ENCODE measurements at places on chromosomes 13 and 19.

DNA sequence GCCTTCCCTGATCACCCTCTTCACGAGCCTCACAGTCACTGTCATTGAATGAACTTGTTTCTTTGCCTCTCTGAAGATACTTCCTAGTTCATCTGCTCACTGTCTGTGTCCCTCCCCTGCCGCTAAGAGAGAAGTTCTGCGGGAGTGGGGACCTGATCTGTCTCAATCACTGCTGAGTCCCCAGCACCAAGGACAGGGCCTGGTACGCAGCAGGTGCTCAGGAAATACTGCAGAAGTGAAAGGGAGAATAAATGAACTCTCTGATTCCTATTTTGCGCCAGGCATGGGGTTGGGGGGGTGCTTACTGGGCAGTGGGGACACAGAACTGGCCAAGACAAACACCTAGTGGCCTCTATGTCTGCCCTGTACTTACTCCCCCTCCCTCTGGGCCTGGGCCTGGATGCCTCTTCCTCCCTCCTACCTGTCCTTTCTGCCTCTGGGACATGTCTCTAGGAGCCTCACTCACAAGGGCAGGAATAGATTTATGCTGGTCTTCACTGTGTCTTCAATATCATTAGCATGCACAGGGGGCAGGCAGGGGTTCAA lies 17.5 kb downstream of the FCGBP start:
- DNase-seq: no peak

- DNase-seq: no peak
Observed at GRCh38 chr19:49843265-49843664, 7.7 kb upstream of the PTOV1 start.

- DNase-seq: no peak
Observed at GRCh38 chr19:39936020-39936419, 1.6 kb upstream of the FCGBP start.

- DNase-seq: no peak
Observed at GRCh38 chr13:49373716-49374115, 70.1 kb downstream of the CAB39L start.

GRCh38 chr13:49265822-49266221 lies 18.1 kb downstream of the CDADC1 start:
- DNase-seq: no peak

- DNase-seq: no peak
Observed at GRCh38 chr19:41248895-41249294, 15.3 kb upstream of the HNRNPUL1 start.

DNA sequence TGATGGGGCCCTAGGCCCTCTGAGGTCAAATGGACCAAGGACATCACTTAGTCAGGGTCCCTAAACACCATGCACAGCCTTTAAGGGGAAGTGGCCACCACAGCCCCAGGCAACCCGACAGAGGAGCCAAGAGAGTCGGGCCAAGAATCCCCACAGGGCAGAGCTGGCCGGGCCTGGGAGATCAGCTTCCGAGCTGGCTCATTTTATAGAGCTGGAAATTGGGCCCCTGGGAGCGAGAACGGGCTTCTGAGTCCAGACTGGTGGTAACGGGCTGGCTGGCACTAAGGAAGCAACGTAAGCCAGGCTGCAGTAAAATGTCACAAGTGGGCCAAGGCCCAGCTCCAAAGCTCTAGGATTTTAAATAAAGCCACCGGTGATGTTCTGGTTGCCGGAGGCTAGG lies 51.1 kb downstream of the HSPH1 start:
- DNase-seq: no peak

DNA sequence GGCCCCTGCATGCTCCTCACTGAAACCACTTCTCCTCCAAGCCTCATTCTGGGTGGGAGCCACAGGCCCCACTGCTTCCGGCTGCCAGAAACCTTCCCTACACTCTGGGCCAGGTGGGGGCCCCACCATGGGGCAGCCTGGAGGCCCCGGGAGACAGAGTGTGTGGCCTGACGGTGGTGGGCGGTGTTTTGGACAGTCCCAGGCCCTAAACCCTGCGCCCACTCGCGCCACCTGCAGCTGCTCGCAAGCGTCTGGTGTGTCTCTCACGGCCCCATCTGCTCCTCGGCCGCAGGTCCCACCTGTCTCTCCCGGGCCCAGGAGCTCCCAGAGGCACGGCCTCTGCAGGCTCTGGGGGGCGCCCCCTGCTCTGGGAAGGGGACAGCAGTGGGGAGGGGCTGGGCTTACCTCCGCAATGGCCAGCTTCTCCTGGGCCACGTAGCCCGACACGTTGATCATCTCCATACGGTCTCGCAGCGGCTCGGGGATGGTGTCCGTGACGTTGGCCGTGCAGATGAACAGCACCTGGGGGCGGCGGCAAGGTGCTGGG lies 5.6 kb downstream of the RPL36 start:
- no peak for DNase-seq

DNA sequence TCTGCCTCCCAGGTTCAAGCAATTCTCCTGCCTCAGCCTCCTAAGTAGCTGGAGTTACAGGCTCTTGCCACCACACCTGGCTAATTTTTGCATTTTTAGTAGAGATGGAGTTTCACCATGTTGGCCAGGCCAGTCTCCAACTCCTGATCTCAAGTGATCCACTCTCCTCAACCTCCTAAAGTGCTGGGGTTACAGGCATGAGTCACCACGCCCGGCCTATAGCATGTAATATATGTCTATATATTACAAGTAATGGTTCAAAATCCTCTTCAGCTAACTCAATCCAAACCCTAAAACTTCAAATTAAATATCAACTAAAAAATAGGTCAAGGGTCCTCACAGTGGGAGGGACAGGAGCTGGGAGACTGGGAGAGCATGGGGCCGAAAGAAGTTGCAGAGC lies 28.0 kb downstream of the FPR3 start:
- no peak for DNase-seq

GRCh38 chr19:35887197-35887596 lies 13.1 kb downstream of the NFKBID start:
- DNase-seq: no peak

GRCh38 chr19:14479975-14480699 lies 5.0 kb upstream of the PTGER1 start:
- no peak for DNase-seq

DNA sequence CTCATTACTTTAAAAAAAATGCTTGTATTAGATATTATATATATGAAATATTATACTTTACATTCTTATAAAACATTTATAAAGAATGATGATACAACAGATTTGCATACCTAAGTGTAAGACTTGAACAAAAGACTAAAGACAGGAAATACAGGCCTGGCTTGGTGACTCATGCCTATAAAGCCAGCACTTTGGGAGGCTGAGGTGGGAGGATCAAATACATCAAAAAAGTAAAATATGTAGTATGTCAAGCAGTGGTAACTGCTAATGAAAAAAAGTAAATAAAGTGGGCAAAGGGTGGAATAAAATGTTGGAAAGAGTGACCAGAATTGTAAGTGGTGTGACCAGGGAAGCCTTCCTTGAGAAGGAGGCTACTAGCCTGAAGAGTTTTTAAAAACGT lies 133.7 kb downstream of the GGACT start:
- peak; percentile 78 for DNase-seq

DNA sequence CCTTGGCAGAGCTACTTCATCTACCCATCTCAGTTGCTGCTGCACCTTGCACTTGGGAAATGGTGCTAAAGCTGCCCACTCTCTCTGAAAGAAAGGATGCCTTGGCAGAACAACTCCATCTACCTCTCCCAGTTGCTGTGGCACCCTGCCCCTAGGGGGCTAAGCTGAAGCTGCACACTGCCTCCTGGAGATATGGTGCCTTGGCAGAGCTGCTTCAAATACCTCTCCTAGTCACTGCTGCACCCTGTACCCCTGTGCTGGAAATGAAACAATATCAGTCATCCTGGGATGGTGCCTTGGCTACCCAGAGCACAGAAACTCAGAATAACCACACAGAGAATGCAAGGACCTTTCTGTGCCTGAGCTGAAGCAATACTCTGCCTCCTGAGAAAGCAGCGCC lies 615.8 kb downstream of the DIAPH3 start:
- DNase-seq: no peak

GRCh38 chr13:101512650-101513049 lies 60.2 kb downstream of the ITGBL1 start:
- DNase-seq: no peak

- peak; percentile 15 for DNase-seq
Observed at GRCh38 chr13:23599083-23599925, 29.1 kb downstream of the TNFRSF19 start.

DNA sequence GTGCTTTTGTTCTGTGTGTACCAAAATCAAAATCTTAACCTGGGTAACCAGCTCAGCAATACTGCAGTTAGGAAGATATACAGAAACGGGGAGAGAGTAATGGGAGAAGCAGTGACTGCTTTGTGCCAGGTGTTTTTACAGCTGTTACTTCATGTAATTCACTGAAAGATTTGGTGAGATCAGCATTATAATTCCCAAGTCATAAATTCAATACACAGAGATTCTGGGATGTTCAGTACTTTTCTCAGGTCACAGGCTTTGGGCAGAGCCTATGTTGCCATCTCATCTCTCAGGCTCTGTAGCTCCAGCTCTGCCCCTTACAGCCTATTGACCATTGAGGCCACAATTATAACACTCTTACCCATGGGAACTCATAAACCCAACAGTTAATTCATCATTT lies 138.5 kb downstream of the ZAR1L start:
- DNase-seq: no peak

- no peak for DNase-seq
Observed at GRCh38 chr19:18645035-18645511, 8.2 kb downstream of the KLHL26 start.

DNA sequence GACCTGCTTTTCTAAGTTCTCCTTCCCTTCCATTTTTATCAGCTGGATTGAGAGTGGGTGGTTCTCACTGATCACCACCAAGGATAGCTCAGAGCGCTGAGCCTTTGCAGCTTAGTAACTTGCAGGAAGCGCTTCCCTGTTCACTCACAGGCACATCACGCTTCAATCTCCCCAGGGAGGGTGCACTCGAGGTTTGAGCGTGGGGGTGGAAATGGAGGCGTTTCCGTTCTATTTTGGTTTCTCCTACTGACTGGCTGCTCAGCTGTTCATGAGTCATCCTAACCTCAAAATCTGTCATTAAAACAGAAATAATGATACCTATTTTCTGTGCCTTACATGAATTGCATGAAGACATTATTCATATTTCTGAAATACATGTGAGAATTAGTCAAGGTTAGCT lies 292.1 kb downstream of the SPRY2 start:
- peak; percentile 62 for DNase-seq

DNA sequence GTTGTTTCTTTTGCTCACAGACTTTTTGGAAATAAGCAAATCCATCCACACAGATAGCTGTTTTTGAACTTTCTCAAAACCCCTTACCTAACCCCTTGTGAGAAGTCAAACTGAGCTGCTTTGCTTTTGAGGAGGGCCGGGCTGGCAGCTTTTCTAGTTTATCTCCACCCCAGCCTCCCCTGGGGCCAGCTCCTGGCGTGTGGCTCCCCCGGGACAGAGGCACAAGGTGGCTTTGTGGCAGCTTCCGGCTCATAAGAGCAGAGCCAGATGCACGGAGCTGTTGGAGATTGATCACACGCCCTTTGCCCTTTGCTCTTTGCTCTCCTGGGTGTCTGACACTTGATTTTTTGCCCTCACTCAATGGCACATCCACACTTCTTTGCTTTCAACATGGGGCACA lies 24.9 kb upstream of the RNF113B start:
- no peak for DNase-seq

- DNase-seq: no peak
Observed at GRCh38 chr19:48982280-48982679, 10.8 kb downstream of the GYS1 start.

GRCh38 chr19:39590265-39590664 lies 12.1 kb upstream of the LGALS13 start:
- peak; percentile 26 for DNase-seq

DNA sequence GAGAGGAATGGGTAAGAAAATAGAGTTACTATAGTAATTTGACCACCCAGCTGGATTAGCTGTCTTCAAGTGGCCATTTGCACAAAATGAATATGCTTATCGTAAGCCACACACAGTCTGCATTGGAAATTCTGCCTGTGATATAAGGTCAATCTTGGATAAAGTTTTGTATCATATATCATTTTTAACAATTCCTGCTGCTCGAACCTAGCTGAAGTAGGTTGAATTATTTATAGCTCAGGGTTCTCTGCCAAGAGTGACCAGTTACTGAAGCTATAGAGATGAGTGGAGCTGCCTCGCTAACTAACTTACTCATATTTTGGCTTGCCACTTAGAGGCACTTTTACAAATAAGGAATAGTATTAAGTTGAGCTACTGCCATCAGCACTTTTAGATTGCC lies 220.9 kb downstream of the RGCC start:
- no peak for DNase-seq

DNA sequence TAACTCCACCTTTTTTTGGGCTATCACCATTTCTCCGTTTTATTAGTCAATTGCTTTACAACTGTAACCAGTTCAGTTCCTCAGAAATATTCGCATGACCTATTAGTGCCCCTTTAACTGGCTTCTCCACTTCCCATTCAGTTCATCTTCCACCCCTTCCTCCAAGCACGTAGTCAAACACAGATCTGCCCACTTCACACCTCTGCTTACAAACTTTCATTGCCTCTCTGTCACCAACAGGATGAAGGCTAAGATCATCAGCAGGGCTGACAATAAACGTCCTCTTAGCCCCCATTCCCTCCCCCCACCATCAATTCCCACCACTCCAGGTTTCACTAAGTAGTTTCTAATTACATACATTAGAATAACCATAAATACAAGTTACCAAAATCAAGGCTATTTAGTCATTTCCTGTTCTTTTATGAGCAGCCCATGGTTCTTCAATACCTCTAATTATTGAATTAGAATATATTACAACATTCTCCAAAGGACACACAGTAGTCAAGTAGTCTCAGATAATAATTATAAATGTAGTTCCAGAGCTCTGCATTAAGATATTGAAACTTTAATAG lies 95.7 kb downstream of the SPRY2 start:
- DNase-seq: no peak

GRCh38 chr13:51000061-51000460 lies 90.5 kb downstream of the RNASEH2B start:
- no peak for DNase-seq

DNA sequence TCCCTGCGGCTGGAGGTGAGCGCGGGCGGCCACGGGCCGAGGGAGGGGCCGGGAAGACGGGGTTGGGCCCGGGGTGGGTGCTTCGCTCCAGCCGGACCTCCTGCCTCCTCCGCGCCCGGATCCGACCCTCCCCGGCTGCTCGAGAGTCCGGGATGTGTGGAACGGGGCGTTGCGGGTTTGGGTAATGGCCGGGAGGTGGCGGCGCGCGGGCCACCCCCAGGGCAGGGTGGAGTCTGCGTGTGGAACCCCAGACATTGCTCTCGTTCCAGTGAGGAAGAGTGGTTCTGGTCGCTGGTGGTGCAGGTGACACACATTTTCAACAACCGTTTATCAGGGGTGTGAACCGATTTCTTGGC lies 38.8 kb downstream of the ARHGEF7 start:
- peak; percentile 72 for DNase-seq

- DNase-seq: no peak
Observed at GRCh38 chr13:34816245-34816884, 125.7 kb upstream of the NBEA start.
